ENCODE measurements at places on chromosomes 16 and 17.
A peak's percentile ranks its signal among the peaks of the same experiment; 100 is the strongest.

GRCh38 chr17:19265755-19266154 lies 28.6 kb downstream of the EPN2 start:
- no peak for DNase-seq

- no peak for DNase-seq
Measured at GRCh38 chr16:22217890-22218730, 12.0 kb downstream of the EEF2K start.

DNA sequence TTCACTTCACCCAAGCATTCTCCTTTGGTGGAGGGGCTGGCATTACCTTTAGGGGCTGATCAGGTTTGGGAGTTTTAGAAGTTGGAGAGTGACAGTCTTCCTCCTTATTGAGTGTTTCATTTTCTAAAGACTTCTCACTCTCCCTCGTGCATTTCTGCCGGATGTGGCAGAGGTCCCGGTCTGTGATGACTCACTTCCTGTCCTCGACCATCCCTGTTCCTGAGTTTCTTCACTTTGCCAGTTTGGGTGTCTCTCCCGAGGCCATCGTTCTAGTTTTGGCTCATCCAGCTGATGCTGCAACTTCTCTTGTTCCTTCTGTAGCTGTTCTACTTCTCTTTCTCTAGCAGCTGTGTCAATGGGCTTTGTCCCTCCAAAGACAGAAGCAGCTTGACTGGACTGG lies 104.3 kb downstream of the PHKB start:
- no peak for DNase-seq

- DNase-seq, result no peak
Measured at GRCh38 chr17:79223471-79223870, 148.8 kb downstream of the ENGASE start.

GRCh38 chr17:51636291-51636690 lies 375.9 kb downstream of the UTP18 start:
- no peak for DNase-seq

GRCh38 chr16:11229906-11230305 lies 26.1 kb downstream of the SOCS1 start:
- DNase-seq, result no peak

GRCh38 chr16:65546353-65546791 lies 424.5 kb upstream of the CDH11 start:
- no peak for DNase-seq

GRCh38 chr16:4339455-4339854 lies 11.7 kb downstream of the PAM16 start:
- no peak for DNase-seq

DNA sequence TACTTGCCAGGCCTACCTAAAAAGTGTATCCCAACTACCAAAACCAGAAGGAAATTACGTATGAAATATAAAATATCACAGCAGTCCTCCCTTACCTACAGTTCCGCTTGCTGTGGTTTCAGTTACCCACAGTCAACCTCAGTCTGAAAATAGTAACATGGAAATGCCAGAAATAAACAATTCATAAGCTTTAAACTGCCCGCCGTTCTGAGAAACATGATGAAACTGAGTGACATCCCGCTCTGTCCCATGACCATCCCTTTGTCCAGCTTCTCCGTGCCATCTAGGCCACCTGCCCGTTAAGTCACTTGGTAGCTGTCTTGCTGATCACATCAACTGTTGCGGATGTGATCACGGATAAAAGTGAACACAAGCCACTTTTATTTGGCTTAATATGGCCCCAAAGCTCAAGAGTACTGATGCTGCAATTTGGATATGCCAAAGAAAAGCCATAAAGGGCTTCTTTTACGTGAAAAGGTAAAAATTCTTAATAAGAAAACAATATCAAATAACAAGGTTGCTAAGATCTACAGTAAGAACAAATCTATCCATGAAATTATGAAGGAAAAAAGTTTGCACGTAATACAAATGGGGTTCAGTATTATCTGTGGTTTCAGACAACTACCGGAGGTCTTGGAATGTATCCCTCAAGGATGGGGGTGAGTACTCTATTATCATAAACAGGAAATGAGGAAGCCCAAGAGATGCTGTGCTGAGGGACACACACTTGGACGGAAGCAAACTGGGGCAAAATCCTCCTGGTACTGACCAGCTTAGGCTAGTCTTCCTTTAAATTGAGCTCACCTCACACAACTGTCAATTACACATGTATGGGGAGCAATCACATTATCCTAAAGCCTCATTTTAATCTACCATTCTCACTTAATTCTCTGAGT lies 8.2 kb downstream of the USP22 start:
- DNase-seq, result no peak

GRCh38 chr16:81646561-81646960 lies 132.5 kb upstream of the PLCG2 start:
- DNase-seq, result no peak

- peak; percentile 67 for DNase-seq
Measured at GRCh38 chr17:6462692-6463091, 18.4 kb downstream of the PIMREG start.

GRCh38 chr17:39284685-39285084 lies 58.9 kb upstream of the STAC2 start:
- DNase-seq, result no peak

GRCh38 chr16:66229651-66230050 lies 136.8 kb upstream of the CDH5 start:
- no peak for DNase-seq

- DNase-seq, result no peak
Measured at GRCh38 chr17:38464723-38465390, 36.6 kb downstream of the ARHGAP23 start.

GRCh38 chr16:47725188-47725695 lies 264.1 kb downstream of the PHKB start:
- no peak for DNase-seq

DNA sequence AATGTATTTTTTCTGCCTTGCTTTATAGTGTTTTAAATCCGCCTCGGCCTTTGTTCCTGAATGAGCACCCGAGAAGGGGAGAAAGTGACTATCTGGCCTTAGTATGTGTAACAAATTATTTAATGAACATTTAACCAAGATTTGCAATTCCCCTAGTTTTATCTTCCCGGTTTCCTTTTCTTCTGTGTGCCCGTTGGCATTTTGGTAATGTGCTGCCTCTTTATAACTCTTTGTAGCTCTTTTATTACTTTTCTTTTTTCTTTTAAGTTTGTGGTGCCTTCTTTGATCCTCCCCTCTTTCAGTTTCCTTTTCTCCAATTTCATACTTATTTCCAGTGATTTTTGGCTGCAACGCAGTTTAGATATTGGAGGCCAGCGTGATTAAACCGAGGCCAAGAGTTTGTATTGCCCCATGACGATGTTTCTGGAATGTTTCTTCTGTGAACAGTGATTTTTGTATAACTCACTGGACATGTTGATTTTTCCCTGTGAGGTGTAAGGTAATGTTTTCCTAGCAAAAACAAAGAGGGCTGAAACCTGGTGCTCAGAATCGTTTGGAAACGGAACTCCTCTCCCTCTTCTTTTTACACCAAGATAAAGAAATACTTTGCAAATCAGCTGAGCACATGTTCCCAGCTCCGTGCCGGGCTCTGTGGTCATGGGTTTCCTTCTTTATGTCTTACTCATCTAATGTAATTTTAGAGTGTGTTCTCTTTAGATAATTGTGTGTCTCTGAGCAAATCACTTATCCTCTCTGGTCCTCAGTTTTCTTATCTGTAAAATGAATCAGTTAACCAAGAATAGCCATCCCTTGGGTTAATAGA lies 344.3 kb downstream of the WWOX start:
- DNase-seq, result no peak

- no peak for DNase-seq
Measured at GRCh38 chr16:84940670-84941551, 70.4 kb downstream of the ZDHHC7 start.

- DNase-seq, result no peak
Measured at GRCh38 chr17:33661975-33662374, 368.9 kb upstream of the ASIC2 start.

GRCh38 chr17:34391241-34391640 lies 28.2 kb upstream of the CCL1 start:
- DNase-seq, result no peak

GRCh38 chr16:55811811-55812210 lies 21.1 kb downstream of the CES1 start:
- DNase-seq, result no peak

DNA sequence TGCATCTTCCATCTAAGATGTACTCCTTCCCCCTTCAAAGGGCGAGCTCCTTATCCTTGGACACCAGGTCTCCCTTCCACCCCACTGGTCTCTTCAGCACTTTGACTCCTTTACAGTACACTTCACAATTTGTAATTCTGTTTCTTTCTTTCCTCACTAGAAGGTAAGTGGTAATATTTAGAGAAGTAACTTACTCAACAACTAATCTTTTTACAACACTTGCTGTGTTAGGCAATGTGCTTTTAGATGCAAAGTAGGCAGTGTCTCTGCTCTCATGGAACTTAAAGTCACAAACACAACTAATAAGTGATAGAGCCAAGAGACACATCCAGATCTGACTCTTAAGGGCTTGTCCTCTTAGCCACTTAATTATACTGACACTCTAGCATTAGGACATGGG lies 6.4 kb downstream of the SIAH1 start:
- DNase-seq, result no peak

DNA sequence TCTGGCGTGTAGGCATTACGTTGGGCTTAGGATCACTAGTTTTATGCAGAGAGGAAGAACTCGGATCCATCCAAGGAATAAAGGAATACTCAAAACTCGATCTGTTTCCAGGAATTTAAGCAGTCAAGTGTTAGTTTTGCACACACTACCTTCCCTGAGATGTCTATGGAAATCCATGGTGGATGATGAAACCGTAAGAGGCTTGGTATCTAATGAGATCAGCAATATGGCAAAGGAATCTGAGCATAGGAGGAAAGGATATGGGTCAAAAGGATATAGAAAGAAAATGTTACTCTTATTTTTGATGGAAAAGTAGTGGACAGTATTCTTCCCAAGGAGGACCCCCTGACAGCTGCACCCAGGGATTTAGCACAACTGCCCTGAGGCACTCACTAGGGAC lies 59.6 kb downstream of the SMG6 start:
- no peak for DNase-seq

DNA sequence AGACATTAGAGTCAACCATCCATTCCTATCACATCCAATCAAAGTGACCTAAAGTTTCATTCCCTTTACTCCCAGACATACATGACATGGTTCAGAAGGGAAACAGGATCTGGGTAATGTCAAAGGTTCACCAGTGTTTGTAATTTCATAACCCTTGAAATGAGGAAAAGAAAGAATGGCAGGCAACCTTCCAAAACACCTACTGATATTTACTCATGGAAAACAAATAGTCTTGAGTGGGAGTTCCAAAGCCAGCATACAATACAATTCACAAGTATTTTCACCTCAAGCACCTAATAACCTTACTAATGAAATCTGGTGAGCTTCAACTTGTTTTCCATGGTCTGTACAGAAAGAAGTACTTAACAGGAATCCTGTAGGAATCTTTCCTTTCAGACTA lies 72.5 kb upstream of the AXIN2 start:
- no peak for DNase-seq

- no peak for DNase-seq
Measured at GRCh38 chr17:1762901-1763898, 1.3 kb downstream of the SERPINF1 start.

DNA sequence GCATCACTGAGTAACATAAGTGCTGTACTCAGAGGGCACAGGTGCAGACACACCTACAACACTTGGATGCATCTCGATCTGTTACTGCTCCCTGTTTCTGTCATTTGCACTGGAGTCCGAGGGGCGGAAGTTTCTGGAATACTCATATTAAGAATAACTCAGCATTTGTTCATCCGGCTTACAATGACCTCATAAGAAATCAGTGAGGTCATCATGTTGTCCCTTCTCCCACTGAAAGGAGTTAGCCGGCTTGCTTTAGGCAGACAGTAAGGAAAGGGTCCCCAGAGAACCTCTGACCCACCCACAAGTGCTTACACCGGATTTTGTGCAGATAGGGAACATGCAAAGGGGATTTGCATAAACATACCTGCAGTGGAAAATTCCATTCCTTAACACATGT lies 344.7 kb downstream of the HAPSTR1 start:
- DNase-seq, result no peak

All from chondrocyte (in vitro differentiated cells).